ENCODE measurements at places on chromosomes 5 and 9. TPM values are rescaled to one million over a fixed set of nuclear protein-coding genes. Genes with fewer than 3 reads are reported as not detected.

The IL9 gene
- not detected for total RNA-seq

The SPOCK1 gene
- 15.6 TPM for total RNA-seq

The MAMDC2 gene
- 46.3 TPM for total RNA-seq

The SEMA5A gene
- total RNA-seq: 57.0 TPM

The VDAC1 gene
- total RNA-seq: 167 TPM

The NR6A1 gene
- 5.0 TPM for total RNA-seq

- DNase-seq: no peak
These were observed 330.5 kb downstream of the NPR3 start for GRCh38 chr5:33041586-33041985.

GRCh38 chr5:154567155-154567554 is 89.1 kb upstream of the HAND1 start:
- DNase-seq: no peak

GRCh38 chr5:56466136-56466816 is 233.1 kb upstream of the ANKRD55 start:
- DNase-seq: no peak

GRCh38 chr5:54021431-54022164 is 288.8 kb downstream of the ARL15 start:
- DNase-seq: no peak

DNA sequence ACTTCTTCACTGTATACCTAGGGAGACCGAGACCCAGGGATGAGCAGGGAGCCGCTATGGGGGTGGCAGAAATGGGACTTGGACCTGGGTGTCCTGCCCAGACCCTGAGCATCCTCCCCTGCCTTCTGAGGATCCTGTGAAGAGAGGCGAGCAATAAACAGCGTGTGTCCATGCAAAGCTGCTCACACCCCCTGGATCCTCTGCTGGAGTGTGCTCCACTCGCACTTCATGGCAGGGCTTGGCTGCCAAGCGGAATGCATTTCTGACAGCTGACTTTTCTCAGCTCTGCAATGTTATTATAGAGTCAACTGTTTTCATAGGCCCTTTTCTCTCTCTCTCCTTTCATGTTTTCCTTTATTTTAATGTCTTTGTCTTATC is 31.0 kb upstream of the ALDH1B1 start:
- no peak for DNase-seq

DNA sequence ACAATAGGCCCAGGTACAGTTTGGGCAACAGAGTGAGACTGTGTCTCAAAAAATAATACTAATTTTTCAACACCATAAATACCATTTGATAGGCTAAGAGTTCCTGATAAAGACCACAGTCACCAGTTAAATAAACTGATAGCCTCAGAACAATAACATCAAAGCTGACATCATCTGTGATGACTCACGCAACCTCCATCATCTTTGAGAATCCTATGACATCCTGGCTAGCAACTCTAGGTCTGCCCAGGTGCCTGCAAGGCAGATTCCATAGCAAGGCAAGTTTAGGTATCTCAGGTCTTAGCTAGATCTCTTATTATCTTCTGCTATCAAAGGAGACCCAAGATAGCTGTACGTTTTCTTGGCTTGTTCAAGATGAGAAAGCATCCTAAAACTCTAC is 30.5 kb upstream of the UBAP2 start:
- no peak for DNase-seq

DNA sequence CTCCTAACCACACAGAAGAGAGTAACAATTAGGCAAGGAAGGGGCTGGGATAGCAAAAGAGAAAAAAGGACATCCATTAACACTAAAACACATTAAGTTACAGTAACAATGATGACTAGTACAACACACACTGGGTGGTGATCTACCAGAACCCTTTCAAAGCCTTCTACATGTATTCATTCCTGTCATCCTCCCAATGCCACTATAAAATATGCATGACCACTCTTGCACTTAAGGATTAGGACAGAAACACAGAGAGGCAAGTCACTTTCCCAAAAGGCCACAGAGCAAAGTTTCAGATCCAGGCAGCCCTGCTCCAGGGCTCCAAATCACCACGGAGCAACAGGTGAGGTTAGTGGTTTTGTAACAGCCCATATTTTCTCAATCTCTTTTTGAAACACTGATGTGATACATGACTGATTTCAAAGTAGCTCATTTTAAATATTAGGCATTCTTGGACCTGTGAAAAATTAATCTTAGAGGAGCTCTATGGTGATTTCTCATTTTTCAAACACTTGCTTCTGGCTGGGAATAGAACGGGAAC is 86.7 kb downstream of the AUH start:
- no peak for DNase-seq

GRCh38 chr9:125549465-125549871 is 157.5 kb downstream of the MAPKAP1 start:
- DNase-seq: peak; percentile 76
